ENCODE measurements at places on chromosomes 16 and 17.

- no peak for DNase-seq
These were observed 1.4 kb upstream of the STH start for GRCh38 chr17:45997624-45998023.

GRCh38 chr16:12546918-12547607 is 256.6 kb downstream of the CPPED1 start:
- peak; percentile 79 for DNase-seq

GRCh38 chr17:8223356-8224126 is 13.2 kb upstream of the AURKB start:
- peak; percentile 57 for DNase-seq

- DNase-seq = no peak
These were observed 1.3 kb downstream of the C17orf99 start for GRCh38 chr17:78147315-78147998.

DNA sequence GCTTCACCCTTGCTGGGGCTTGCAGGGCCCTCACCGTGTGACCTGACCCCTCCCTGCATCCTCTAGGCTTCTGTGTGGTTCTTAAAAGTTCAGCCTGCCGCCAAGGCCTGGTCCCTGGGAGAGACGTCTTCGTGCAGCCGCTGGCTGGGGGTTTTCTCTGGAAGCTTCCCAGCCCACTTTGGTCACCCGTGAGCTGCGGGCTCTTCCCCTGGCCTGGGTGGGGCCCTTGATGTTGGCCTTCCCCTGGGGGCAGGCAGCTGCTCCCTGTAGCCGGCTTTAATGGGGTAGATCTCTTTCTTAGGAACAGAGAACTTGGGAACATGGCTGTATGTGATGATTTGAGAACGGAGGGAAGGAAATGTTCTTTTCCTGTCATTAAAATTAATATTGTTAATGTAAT is 32.7 kb downstream of the ZNF750 start:
- no peak for DNase-seq

DNA sequence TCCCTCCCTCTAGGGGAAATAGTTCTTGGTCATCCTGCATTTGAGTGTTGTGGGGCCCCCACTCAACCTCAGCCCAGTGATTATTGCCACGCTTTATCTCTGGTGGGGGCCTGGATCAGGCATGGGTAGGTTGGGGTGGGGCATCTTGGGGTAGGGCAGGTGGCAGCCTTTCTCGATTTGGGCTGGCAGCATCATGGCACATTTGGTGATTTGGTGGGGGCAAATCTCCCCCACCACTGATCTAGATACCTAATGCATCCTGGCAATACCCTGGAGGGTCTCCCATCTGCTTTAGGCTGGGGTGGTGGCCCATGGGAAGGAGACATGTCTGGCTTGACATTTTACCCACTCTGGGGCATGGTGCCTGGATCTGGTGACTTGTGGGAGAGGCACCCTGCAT is 40.2 kb downstream of the NLRP1 start:
- no peak for DNase-seq

- DNase-seq = no peak
These were observed 20.1 kb downstream of the RAB11FIP3 start for GRCh38 chr16:445566-445965.

DNA sequence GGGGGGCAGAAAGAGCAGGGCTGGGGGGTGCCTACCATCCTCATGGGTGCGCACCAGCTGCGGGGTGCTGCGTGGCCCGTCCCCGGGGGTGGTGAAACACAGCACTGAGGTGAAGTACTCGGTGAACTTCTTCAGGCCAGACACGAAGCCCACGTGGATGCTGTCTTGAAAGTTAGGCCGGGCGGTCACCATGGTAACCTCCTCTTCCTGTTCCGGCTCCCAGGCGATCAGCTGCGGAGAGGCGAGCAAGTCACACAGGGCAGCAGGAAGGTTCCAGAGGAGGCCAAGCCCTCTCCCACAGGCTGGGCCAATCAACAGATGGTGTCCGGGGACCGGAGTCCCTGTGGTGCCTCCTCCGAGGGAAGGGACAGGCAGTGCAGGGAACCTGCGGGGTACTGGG is 90.1 kb upstream of the CDC42EP4 start:
- DNase-seq = peak; percentile 66

DNA sequence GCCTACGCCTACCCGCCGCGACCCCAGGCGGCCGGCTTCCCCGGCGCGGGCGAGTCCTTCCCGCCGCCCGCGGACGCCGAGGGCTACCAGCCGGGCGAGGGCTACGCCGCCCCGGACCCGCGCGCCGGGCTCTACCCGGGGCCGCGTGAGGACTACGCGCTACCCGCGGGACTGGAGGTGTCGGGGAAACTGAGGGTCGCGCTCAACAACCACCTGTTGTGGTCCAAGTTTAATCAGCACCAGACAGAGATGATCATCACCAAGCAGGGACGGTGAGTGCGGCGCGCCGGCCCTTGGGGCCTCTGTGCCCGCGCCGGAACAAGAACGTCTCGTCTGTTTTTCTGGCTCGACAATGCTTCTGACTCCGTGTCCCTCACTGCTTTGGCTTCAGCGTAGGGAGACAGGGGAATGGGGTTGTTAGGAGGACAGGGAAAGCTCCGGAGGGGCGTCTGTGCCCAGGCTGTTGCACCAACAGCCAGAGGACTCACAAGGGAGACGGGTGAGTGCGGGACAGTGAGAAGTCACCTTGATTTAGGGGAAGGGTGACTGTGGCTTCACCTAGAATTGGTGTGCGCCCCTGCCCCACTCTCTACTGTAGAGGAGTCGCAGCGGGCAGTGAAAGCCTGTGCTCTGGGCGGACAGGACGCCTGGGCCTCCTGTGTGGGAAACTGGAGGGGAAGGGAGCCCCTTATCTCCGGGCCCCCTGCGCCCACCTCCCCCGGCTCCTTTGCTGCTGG is 806 bp downstream of the TBX21 start:
- DNase-seq = no peak

DNA sequence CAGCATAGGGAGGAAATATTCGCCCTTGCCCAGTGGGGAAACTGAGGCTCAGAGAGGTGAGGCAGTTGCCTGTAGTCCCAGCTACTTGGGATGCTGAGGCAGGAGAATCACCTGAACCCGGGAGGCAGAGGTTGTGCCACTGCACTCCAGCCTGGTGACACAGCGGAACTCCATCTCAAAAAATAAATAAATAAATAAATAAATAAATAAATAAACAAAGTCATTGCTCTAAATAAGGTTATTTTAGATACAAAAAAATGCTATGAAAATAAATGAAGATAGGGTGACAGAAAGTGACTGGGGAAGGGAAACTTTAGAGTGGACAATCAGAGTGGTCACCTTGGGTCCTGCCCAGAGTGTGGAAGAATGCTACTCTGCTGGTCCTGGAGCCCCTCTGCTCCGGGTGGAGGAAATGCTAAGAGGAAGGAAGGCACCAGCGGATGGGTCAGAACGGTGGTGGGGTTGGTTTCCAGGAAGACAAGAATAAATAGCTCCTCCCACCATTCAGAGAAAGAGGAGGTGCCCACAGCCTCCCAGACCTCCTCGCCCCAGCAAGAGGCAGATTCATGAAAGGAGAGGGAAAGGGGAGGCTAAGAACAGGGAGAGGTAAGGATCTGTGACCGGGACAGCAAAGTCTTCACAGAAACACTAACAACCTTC is 17.6 kb downstream of the TRPV3 start:
- no peak for DNase-seq

- DNase-seq = no peak
These were observed 270.7 kb upstream of the SOX9 start for GRCh38 chr17:71849783-71850768.

GRCh38 chr16:66023481-66023880 is 343.0 kb upstream of the CDH5 start:
- no peak for DNase-seq

- DNase-seq = no peak
These were observed 330.3 kb downstream of the BCAS3 start for GRCh38 chr17:61007980-61008379.

DNA sequence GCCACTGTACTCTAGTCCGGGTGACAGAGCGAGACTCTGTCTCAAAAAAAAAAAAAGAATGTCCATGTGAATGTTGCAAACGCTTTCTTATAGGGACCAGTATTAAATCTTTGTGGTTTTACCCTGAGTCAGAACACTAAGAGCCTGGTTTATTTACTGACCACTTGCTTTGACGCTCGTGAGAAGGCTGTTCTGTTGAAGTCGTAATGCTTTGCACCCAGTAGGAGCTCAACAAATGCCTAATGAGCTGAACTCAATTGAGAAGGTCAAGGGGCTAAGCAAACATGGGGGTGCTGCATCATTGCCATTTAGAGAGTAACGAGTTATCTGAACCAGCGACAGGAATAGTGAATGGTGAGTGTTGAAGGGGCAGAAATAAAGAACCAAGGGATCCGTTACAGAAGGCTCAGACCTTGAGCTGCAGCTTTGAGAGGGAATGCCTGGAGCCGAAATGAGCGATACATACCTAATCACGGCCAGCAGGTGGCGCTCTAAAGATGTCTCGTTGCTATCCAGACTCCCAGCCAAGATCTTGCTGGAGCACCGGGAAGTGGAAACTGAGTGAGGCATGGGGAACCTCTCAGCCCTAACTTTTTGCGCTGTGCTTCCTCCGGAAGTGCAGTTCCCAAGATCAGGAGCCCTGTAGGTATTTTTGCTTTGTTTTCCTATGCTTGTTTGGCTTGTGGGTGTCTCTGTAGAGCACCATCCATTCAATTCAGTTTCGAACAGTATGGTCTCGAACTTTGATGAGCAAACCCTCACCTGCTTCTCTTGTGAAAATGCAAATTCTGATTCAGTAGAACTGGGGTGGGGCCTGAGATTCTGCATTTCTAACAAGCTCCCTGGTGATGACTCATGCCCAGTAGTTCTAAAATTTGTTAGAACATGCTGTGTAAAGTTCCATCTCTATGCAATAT is 12.6 kb upstream of the RNF222 start:
- peak; percentile 91 for DNase-seq

GRCh38 chr16:73878611-73879010 is 418.0 kb upstream of the PSMD7 start:
- DNase-seq = peak; percentile 25

GRCh38 chr17:231191-231965 is 49.9 kb upstream of the DOC2B start:
- no peak for DNase-seq

DNA sequence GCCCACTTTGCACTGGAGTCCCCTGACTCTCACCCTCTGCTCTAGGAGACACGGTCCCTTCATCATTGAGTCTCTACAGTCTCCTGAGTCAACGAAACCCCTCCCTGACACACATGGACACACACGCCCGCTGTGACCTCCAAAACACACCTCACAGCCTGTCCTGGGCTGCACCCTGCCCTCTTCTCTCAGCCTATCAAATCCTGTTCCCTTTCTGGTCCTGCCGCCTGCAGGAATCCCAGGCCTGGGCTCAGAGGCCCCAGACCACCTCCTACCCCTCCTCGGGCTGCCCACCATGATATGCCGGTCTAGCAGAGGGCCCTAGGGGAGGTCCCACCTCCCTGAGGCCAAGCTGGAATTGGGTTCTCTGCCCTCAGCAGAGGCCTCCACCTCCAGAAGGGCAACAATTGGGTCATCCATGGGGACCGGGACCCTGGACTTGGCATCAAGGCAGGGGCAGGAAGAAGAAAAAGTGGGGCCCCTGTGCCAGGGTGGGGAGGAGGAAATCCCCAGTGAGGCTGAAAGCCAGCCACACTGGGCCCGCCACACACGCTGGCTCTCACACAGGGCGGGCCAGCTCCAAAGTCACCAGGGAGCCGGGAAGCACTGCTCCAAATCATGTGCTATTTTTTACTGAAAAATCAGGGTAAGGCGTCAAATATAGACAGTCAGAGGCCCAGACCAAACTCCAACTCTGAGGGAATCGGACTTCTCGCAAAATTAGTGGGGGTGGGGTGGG is 3.4 kb downstream of the PPP1R9B start:
- no peak for DNase-seq

DNA sequence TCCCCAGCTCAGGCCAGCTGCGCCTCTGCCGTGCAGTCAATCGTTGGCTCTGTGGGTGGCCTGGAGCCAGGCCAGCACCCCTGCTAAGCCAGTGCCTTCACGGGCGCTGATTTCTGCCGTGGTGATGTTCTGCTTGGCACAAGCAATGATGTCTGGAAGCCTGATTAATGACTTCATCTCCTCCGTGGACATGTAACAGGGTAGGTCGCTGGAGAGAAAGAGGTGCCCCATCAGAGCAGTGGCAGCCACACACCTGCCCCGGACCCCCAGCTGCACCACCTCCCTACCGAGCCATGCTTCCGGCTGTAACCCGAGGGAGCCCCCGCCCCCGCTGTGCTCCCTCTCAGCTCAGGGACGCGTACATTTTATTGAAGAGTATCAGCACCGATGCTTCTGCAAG is 1.9 kb downstream of the ARL16 start:
- no peak for DNase-seq

DNA sequence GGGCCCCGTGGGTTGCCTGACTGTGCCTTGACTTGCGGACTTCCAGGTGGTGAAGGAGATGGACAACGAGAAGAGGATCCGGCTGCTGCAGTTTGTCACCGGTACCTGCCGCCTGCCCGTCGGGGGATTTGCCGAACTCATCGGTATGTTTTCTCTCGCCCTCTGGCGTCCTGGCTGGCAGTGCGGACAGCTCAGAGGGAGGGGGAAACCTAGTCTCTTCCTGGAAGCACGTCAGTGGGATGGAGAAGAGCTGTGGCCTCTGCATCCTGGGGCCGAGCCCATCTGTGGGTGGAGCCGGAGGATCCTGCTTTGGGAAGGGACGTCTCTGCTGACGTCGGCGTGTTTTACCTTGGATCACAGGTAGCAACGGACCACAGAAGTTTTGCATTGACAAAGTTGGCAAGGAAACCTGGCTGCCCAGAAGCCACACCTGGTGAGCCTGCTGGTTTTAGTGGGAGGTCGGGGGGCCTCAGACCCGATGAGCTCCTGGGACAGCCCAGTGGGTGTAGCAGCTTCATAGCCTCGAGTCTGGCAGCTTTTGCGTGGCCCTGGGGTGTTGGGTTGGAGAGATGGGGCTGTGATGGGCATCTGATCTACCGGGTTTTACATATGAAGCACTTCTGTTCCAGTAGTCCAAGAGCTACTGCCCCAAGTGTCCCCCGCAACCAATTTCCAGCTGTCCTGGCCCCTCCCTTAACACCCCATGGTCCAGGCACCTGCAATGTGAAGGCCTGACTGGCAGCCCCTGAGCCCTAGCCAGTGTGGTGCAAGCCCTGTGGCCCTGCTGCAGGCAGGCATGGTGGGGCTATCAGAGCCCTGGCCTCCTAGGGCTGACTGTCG is 11.9 kb upstream of the CLEC18A start:
- DNase-seq = no peak

GRCh38 chr17:65920996-65921395 is 270.9 kb downstream of the CEP112 start:
- DNase-seq = no peak

GRCh38 chr16:86984343-86984742 is 332.8 kb downstream of the C16orf95 start:
- DNase-seq = no peak

- DNase-seq = no peak
These were observed 52.7 kb downstream of the MYH10 start for GRCh38 chr17:8577868-8578267.

DNA sequence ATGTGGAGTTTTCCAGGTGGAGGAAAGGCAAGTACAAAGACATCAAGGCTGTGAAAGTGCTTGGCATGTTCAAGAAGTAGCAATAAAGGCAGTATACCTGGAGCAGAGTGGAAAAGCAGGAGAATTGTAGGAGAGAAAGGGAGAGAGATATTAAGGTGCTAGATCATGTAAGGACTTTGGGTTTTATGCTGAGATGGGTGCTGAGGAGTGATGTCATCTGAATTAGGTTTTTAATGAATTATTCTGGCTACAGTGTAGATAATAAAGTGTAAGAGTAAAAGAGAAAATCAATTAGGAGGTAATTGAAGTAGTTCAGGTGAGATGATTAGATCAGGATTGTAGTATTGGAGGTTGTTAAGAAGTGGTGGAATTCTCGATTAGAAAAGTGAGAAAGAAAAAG is 34.0 kb downstream of the NFAT5 start:
- no peak for DNase-seq

GRCh38 chr17:66353937-66354401 is 51.6 kb downstream of the PRKCA start:
- DNase-seq = no peak
